ENCODE measurements at places on chromosomes 12 and 14.

- DNase-seq = no peak
These were observed 44.6 kb upstream of the FAR2 start for GRCh38 chr12:29104516-29104915.

- DNase-seq = no peak
These were observed 103.7 kb upstream of the EEA1 start for GRCh38 chr12:93032758-93033157.

- DNase-seq = no peak
These were observed 35.0 kb upstream of the KCNA1 start for GRCh38 chr12:4874671-4875070.

DNA sequence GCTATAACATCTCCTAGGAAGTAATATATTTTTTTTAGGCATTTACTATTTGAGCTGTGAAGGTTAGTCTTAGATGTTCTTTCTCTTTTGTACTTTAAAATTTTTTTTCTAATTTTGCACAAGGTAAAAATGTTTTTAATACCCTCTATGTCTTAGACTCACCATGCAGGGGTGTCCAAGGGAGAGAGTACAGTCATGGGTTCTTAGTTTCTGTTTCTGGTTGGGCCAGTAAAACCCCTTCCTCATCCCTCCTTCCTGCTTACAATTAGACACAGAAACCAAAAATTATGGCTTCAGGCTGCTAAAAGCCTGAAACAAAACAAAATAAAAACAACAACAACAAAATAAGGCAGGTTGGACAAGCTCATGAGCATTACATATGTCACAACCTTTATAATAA is 193.0 kb downstream of the SYT1 start:
- DNase-seq = no peak

- no peak for DNase-seq
These were observed 16.7 kb downstream of the AHSA1 start for GRCh38 chr14:77474479-77475177.

GRCh38 chr12:27014859-27015729 is 910 bp upstream of the TM7SF3 start:
- DNase-seq = no peak

GRCh38 chr14:96309133-96309895 is 53.3 kb downstream of the BDKRB1 start:
- no peak for DNase-seq

DNA sequence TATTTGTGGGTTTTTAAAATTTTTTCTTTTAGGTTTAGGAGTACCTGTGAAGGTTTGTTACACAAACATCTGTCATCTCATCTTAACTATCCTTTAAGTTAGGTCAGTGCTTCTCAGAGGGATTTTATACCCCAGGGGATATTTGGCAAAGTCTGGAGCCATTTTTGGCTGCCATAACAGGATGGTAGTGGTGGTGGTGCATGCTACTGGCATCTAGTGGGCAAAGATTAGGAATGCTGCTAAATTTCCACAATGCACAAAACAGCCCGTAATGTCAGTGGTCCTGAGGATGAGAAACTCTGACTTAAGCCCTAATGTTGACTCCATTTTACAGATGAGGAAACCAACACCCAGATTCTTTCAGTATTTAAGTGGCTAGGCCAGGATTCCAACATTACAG is 85.2 kb upstream of the MYF6 start:
- DNase-seq = no peak

- DNase-seq = no peak
These were observed 570 bp upstream of the MRPS35 start for GRCh38 chr12:27709932-27710591.

DNA sequence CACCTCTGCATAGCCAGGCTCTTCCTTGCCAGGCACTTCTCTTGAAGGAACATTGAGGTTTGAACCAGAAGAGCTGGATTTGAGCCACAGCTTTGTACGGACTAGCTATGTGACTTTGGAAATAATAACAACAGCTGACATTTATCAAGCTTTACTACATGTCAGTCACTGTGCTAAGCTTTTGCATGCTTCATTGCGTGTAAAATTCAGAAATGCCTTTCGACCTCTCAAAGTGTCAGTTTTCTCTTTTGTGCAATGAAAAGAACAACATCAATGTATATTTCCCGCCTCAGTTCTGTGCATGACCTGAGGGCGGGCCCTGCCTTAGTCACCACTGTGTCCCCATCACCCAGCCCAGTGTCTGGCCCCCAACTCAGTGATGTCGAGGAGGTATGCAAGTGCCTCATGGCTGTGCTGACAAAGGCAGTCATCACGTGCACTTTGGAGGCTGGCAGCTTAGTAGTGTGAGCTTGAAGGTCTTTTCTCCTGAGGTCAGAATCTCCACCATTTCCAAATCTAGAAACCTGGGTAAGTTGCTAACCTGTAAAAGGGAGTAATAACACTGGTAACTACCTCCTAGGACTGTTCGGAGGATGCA is 17.9 kb upstream of the AQP2 start:
- DNase-seq = no peak

DNA sequence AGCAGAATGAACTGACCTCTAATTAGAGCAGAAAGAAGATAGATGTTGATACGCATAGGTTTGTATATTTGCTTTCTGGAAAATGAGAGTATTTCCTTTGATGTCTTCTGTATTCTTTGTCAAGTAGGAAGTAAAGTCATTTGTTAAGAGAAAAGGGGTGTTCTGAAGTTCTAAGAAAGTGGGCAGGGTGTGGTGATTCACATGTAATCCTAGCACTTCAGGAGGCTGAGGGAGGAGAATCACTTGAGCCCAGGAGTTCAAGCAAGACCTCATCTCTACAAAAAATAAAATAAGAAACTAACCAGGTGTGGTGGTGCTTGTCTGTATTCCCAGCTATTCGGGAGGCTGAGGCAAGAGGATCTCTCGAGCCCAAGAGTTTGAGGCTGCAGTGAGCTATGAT is 2.8 kb downstream of the RHNO1 start:
- no peak for DNase-seq

- DNase-seq = no peak
These were observed 392.9 kb downstream of the NOVA1 start for GRCh38 chr14:26204728-26205479.

- peak; percentile 11 for DNase-seq
These were observed 731 bp upstream of the PCNX4 start for GRCh38 chr14:60090864-60091519.

- no peak for DNase-seq
These were observed 58.2 kb downstream of the DHRS2 start for GRCh38 chr14:23694085-23694948.

DNA sequence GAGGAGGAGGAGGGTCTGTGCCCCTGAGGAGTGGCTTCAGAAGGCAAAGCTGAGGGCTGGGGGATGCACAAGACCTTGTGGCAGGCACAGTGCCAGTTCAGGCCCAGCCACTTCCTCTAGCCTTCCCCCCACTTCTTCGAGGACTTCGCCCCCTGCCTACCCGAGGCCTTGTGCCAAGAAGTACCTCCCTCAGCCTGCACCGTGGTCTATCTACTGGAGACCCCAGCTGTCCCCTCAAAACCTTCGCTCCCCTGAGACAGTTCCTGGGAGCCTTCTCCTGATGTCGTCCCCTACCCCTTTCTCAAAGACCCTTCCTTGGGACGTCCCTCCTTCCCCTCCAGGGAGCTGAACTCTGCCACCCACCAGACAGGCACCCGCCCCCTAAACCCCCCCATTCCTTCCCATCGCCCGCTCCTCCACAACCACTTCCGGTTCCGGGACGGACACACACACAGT is 604 bp downstream of the ZNF384 start:
- DNase-seq = no peak

DNA sequence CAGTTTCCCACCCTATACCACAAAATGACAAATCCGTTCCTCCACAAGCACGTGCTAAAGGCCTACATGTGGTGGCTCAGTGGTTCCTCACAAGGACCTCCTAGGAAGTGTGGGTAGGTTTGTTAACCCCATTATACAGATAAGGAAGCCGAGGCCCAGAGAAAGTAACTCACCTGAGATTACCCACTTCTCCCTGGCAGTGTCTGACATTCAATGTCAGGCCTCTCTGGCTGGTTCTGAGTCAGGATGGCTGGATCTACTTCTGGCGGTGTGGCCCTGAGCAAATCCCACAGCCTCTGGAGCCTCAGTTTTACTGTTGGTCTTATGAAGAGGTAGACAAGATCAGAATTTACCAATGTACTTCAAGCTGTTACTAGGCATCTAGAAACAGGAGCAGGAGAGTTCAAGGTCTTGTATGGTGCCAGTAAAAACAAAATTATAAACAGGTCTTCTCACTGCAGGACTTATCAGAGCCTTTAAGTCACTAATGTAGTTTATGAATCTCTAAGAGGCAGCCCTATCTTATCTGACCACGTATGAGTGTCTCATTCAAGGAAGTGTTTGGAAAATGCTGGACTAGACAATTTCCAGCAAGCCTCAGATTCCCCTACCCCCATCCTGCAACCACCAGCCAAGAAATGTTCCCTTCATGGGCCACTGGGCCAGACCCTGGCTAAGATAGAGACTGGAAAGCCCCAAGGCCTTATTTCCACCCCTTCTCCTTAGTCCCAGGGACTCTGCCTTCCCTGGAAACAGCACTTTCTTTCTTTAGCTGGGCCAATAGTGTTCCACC is 4.2 kb downstream of the HSPB8 start:
- DNase-seq = no peak

GRCh38 chr12:112868459-112869041 is 38.2 kb upstream of the OAS1 start:
- no peak for DNase-seq

GRCh38 chr14:20400965-20401593 is 12.2 kb downstream of the TEP1 start:
- DNase-seq = peak; percentile 10

- DNase-seq = no peak
These were observed 500.0 kb downstream of the NOVA1 start for GRCh38 chr14:26097852-26098251.

DNA sequence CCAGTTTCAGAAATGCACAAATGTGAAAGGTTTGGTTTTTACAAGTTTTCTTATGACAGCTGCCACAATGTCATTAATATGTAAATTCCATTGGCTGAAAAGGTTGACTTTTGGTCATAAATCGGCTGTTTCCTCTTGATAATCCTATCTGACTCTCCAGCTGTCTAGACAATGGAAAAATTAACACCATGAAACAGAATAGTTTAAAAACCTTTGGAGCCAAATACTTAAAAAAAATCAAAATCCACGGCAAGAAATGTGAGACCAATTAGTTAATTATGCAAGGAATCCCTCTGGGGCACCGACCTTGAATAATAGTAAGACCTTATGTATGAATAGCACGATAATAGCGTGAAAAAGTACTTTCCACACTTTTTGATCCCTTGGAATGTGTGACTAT is 138.0 kb downstream of the ZNF664 start:
- no peak for DNase-seq

DNA sequence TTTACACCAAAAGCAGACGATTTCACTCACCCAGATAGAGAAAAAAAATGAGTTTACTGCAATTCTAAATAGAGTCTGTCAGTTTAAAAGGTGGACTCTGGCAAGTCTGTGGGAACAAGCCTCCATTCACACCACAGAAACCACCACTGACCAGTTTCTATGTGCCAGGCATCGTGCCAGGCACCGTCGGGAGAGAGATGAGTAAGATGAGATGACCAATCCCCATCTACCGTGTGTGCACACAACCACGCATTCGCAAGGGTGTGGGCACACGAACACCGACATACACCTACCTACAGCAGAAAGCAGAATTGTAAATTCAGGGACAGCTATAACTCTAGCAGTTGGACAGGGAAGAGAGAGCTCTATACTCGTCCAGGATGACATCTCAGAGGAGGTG is 58.3 kb downstream of the PRIMA1 start:
- no peak for DNase-seq

- no peak for DNase-seq
These were observed 64.5 kb upstream of the DAAM1 start for GRCh38 chr14:59123975-59124374.

DNA sequence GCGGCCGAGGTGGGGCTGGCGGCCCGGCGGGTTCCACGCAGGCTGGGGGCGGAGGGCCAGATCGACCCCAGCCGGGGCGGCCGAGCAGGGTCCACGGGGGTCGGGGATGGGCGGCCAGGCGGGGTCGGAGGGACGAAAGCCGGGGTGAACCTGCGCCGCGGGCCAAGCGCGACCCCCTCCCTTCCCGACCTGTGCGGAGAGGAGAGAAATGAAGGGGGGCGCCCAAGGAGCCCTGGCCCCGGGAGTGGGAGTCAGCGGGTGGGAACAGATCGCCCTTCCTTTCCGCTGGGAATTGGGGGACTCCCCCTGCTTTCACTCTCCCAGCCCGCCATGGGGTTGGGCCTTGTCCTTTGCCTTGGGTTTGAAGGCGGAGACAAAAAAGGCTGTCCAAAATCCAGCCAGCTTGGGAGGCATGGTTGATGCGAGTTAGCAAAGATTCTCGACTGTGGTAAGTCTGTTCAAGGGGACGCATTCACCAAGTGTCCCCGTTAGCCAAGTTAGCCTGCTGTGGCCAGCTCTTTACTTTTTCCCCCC is 559 bp upstream of the CKAP4 start:
- DNase-seq = peak; percentile 35

DNA sequence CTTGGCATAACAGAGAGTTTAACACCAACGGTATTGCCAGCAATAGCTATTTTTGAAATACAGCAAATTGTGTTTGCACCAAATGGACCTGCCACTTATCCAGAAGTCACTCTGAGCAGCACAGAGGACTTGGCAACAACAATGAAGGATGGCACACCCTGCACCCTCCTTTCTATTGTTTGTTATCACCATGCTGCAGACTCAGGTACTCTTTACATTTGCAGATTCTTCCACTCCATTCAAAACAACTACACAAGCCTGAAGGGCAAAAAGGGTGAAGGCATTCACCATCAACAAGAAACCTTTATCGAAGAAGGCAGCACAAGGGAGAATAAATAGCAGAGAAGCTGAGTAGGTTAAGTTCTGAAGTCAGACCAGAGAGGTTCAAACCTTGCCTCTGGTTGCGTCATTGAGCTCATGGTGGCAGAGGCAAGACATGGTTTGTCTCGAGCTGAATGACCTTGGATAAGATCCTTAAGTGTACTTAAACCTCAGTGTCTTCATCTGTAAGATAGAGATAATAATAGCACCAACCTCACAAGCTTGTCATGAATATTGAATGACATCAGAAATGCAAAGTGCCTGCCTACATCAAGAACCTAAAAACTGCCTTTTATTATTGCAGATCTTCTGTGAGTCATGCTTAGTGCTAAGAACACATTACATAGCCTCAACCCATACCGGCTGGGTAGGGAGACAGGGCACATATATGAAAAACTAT is 1.4 kb upstream of the ACSM4 start:
- DNase-seq = no peak

GRCh38 chr12:85569261-85569660 is 266.9 kb downstream of the RASSF9 start:
- no peak for DNase-seq

GRCh38 chr12:47577206-47577989 is 128.4 kb downstream of the RPAP3 start:
- no peak for DNase-seq

- DNase-seq = no peak
These were observed 11.0 kb downstream of the DCTN2 start for GRCh38 chr12:57535764-57536596.

GRCh38 chr12:1282670-1283315 is 291.8 kb downstream of the ERC1 start:
- no peak for DNase-seq

GRCh38 chr12:112447106-112447505 is 28.4 kb downstream of the PTPN11 start:
- no peak for DNase-seq
